ENCODE measurements at places on chromosomes 7 and 10.
A peak's percentile ranks its signal among the peaks of the same experiment; 100 is the strongest.

- DNase-seq = no peak
Observed at GRCh38 chr7:39667341-39667923, 44.1 kb downstream of the RALA start.

DNA sequence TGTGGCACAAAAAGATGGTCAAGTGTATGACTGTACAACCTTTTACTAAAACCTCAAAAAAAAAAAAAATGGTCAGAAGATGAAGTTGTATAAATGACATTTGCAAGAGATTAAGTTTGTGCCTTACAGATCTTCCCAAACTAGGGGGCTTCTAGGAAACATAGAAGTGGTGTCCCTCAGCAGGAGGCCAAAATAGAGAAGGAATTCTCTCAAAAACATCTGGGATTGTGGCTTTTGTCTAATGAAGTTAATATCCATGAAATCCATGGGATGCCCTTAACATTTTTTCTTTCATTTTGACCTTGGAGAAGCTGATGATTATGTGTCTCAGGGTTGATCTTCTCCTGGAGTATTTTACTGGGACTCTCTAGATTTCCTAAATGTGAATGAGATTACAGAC, 62.2 kb downstream of the CASD1 start:
- no peak for DNase-seq

DNA sequence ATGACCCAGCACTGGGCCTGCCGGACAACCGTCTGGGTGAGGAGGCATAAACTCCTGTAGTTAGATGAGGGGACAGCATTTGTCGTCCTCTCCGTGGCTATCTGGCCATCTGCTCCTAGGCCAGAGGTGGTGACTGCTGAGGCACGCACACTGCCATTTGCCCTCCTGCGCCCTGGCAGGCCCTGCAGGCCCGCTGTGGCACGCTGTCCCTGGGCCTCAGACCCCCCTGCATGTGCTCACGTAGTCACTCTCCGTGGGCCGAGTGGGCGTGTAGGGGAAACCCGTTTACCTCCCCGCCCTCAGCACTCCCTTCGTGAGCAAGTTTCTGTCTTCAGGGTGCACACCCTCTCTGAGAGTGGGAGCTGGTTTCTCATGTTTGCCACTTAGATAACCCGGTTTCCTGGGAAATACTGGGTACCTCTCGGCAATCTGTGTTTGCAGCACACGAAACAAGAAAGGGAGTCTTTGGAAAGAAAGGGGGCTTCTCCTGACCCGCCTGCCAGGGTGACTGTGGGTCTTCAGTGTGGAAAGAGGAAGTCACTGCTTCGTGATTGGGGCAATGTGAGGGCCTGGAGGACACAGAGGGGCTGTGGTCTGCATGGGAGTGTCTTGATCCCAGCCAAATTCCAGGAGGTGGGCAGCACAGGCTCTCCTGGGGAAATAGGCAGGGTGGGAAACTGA, 10.8 kb downstream of the ADAMTS14 start:
- peak; percentile 64 for DNase-seq

GRCh38 chr10:113274176-113274829, 278.6 kb upstream of the HABP2 start:
- DNase-seq = no peak

GRCh38 chr10:72316748-72317435, 37.8 kb downstream of the DNAJB12 start:
- no peak for DNase-seq

DNA sequence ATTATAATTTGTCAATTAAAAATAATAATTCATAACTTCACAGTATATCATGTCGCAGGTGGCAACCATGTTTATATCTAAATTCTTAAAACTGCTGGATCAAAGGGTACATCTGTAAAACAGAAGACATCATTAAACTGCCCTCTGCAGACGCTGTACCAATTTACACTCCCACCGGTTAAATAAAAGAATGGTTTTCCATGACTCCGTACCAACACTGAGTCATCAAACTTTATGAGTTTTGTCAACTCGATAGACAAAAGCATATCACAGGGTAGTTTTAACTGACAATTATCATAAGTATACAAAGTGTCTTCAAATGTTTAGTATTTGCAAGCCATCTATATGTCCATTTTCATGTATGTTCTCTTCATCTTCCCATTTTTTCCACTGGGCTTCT, 5.7 kb upstream of the GSTK1 start:
- DNase-seq = no peak

DNA sequence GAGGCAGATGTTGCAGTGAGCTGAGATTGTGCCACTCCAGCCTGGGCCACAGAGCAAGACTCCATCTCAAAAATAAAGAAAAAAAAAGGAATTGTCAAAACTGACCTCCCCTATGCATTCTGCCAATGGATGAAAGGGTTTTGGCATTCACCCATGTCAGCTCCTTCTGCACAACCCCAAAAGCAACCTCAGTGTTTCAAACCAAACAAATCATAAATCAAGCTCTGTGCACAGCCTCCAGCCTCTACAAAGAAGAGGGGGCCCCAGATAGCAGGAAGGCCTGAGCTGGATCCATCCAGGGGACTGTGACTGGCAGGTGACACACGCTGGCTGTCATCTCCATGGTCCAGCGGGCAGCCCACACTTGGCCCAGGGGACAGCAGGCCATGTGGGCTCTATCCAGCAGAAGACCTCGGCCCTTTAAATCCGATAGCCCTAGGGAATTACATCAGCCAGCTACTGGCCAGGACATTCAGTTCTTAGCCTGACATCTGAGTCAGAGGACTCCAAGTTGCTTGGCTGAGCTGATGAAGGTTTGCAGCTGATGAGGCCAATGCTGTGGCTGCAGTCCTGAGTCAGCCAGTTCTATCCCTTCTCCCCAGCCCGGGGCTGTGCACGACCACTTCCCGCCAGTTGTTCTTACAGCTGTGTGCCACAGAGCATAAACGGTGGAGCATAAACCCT, 52.0 kb upstream of the FIGNL1 start:
- no peak for DNase-seq

GRCh38 chr10:26790221-26790995, 70.3 kb downstream of the ABI1 start:
- no peak for DNase-seq

DNA sequence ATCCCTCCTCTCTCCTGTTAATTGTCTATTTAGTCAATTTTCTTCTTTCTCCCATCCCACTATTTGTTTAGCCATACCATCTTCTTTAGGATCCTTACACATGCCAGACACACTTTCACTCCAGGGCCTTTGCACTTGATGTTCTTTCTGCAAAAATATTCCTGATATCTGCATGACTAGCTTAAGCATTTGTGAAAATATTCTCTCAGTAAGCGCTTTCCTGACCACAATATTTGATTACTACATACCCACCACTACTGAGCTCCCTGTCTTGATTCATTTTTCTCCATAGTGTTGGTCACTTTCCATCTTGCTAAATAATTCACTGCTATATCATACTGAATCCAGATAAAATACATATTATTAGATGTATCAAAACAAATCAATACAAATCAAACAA, 75.1 kb downstream of the SEMA3D start:
- no peak for DNase-seq

GRCh38 chr10:73799899-73800559, 11.4 kb downstream of the NDST2 start:
- DNase-seq = no peak

DNA sequence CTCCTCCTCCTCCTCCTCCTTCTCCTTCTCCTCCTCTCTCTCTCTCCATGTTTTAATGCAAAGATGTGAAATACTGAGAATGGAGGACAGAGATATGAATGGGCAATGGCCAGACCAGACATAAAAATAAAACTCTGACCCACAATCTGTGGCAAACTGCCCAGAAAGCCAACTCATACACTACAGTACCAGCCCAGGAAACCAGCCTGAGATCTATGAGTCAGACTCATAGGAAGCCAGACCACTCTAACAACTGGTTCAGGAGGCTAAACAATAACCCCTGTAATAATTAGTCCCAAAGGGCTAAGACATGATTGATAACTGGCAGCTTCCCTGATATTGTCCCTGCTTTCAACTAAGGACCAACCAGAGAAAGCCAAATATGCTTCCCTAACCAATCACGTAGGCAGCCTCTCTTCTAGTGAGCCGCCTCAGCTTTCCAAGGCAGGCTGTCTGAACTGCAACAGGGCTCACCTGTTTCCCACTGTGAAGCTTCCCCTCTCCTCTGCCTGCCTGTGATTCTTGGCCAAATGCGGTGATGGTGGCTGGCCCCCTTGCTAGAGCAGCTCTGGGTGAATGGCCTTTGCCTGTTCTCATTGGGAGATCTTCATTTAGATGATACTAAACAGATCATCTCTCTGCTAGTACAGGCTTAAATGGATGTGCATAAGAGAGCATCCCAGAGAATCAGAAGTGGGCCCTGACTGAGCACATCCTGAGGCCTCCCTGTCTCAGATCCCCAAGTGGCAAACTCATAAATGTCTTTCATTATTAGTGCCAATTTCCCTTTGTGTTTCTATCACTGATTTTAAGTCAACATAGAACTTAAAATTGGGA, 817.6 kb downstream of the TNS3 start:
- no peak for DNase-seq

DNA sequence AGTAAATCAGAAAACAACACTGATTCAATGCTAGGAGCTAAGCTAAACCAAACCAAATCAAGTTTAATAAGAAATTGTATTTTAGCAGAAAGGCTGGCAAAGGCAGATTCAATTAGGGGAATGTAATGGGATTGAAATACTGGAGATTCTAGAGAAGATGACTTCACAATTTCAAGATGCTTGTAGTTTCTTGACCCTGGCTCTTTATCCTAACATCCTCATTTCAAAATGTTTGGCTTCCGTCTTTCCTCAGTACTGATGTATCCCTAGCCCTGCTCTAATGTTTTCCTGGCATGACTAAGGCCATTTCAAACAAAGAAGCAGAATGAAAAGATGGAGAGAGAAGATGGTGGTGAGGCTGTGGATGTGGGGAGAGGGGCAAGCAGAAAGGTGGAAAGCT, 2.7 kb upstream of the JCAD start:
- no peak for DNase-seq

GRCh38 chr10:44207160-44207559, 177.7 kb downstream of the CXCL12 start:
- no peak for DNase-seq

- no peak for DNase-seq
Observed at GRCh38 chr10:48655411-48656240, 29.0 kb upstream of the WDFY4 start.

GRCh38 chr7:1459920-1460820, 900 bp upstream of the MICALL2 start:
- peak; percentile 48 for DNase-seq

DNA sequence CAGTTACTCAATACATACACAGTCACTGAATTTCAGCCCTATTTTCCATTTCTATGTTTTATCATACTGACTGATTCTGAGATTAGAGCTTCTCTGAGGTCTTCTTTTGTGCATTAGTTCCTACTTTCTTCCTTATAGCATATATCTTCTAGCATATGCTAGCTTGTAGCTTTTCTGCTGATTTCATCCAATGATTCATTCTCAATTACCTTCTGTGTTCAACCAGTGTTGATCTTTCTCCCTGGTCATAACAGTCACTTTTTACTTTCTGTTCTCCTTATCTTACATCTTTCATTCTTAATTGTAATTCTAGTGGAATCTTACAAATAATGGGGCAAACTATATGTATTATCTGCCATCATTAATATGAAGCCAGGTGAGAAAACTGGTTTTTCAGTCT, 159.5 kb upstream of the HGF start:
- DNase-seq = no peak

- DNase-seq = no peak
Observed at GRCh38 chr7:83799333-83799732, 150.4 kb upstream of the SEMA3E start.

DNA sequence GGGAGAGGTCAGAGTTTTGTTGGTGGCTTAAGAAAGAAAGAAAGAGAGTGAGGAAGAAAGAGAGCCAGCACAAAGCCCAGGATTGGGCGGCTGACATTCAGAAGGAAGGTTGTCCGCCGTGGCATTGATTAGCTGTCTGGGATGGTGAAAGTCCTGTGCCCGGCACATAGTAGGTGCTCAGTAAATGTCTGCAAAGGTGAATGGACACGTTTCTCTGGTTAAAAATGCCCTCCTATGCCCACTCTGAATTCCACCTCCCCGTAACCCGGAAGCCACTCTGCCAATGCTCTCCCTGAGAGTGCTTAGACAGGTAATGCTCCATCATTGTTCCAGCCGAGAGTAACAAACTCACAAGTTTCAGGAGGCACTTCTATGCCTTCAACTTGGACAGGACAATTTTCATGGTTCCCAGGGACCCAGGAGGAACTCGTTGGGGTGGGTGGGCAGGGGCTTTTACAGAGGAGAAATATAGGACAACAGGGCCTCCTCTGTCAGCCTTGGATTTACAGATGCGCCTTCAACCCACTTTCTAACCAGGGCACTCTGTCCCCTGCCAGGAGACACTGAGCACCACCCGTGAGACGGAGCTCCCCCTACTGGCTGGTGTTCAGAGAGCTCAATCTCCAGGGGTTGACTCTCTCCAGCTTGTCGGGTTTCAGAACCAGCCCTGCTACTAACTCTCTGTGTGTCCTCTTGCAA, 411.5 kb upstream of the ZMIZ1 start:
- DNase-seq = peak; percentile 76

DNA sequence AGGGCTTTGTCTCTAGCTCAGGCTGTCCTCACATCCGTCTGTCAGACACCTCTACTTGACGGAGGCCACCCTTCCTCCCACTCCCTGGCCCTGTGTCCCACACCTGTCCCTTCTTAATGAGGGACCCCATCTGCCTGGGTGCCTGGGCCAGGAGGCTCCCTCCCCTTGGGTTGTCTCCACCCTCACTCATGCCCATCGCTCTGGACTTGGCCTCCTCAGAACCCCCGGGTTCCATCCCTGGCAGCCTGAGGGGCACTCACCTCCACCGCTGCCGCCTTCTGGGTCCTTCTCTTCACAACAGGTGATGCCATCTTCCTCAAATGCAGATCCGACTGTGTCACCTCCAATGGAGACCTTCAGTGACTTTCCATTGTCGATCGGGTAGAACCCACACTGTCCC, 20.2 kb upstream of the GJD4 start:
- DNase-seq = no peak

- no peak for DNase-seq
Observed at GRCh38 chr7:25520017-25520416, 291.7 kb upstream of the NPVF start.

DNA sequence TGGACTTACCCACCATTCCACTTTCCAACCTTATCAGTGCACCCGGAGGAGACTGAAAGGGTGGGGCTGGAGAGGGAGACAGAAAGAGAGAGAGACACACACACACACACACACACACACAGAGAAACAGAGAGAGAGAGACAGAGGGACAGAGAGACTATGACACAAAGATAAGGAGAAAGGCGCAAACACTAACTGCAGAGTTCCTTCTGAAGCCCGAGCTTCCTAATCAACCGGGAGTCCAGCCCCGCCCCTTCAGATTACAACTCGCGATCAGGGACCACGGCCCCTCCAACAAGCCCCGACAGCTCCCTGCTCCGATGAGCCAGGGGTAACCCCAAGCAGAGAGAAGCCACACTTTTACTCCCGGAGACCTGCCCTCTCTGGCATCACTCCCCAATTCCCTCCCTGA, 499 bp downstream of the GAL3ST4 start:
- DNase-seq = no peak

GRCh38 chr10:17647326-17647725, 3.4 kb downstream of the STAM start:
- no peak for DNase-seq

DNA sequence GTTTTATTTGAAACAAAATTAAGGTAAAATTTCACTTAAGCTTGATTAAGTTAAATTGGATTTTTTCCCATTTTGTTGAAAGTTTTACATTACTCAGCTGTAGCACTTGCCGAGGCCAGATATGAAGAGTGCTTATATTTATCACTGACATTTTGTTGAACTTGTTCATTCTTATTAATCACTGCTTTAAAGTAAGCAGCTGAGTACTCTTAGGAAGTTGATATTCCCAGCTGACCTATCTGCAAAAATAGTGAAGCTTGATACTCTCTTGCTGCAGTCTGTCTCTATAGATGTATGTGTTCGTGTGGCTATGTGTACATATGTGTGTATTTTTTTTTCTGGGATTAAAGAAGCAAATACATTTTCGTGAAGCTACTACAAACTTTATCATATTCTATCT, 150.0 kb downstream of the SKAP2 start:
- no peak for DNase-seq
